NCI-H1436 (cell line): ENCODE measurements at places on chromosomes 2 and 18.

GRCh38 chr2:120338015-120338414, 7.9 kb upstream of the INHBB start:
- DNase-seq: no peak

DNA sequence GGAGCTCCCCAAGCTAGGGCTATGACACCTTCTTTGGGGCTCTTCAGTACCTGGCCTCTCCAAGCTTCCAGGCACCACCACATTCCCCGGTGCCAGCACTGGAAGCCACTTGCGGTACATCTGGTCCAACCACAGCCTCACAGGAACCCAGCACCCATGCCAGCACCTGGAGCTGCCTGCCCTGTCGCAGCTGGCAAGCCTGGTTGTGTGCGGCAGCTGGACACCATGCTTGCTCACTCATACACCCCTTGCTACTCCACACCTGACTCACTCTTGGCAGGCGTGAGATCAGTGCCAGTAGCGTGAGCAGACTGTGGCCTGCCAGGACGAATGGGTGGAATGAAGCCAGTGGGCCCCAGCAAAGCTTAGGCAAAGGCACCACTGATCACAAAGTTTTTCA, 34.0 kb downstream of the LRRTM4 start:
- no peak for DNase-seq

GRCh38 chr2:69863298-69863697, 30.5 kb upstream of the SNRNP27 start:
- DNase-seq: no peak

- no peak for DNase-seq
Measured at GRCh38 chr2:100786297-100786658, 33.7 kb upstream of the NPAS2 start.

- DNase-seq: no peak
Measured at GRCh38 chr2:67600946-67601345, 203.8 kb downstream of the ETAA1 start.

DNA sequence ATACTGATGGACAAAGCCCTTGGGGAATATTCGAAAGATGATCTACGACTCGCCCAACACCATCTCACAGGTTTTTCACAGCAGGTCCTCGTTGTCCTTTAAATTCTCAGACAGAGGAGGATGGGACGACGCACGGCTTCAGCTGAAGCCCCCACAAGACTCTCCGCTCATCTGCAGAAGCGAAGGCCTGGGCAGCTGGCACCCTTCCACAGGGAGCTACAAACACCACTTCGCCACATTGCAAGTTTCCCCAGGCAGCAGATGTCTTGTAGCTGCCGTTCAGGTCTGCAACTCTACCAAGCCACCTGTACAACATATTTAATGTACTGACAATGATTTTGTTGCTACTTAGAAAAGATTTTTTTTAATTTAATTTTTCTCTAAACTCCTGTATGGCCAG, 642.9 kb downstream of the ZEB2 start:
- DNase-seq: no peak

GRCh38 chr2:178674122-178674521, 133.1 kb downstream of the TTN start:
- no peak for DNase-seq

- DNase-seq: no peak
Measured at GRCh38 chr2:172761306-172761705, 25.7 kb downstream of the RAPGEF4 start.

DNA sequence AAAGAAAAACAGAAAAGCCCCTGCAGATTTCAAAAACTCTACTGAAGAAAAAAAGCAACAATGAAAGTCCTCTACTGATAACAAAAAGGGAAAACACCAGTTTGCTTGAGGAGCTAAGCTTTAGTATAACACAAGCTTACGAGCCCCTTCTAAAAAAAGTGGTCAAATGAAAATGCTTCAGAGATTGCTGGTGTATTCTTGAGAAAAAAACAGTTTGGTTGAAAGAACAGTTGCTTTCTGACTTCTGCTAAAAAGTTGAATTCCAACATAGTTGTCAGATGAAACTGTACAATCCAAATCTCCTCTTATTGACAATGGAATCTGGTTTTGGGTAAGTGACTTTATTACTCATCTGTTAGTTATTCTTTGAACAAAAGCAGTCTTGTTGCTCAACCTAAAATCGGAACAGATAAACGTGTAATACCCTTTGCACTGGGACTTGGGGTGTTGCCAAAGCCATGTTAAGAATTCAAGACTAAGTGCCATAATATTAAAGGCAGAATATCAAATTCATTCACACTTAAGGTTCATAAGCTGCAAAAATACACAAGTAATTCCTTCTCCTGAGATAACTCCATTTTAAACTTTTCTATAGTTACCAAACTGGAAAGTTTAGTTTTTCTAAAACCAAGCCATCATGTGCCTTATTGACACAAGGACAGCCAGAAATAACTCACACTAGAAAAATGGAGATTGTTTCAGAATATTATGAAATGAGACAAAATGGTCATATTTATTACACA, 45.3 kb upstream of the SPAG16 start:
- DNase-seq: no peak
